Spinal cord (tissue), 10 donors: ENCODE measurements at places on chromosomes 3 and 15.

DNA sequence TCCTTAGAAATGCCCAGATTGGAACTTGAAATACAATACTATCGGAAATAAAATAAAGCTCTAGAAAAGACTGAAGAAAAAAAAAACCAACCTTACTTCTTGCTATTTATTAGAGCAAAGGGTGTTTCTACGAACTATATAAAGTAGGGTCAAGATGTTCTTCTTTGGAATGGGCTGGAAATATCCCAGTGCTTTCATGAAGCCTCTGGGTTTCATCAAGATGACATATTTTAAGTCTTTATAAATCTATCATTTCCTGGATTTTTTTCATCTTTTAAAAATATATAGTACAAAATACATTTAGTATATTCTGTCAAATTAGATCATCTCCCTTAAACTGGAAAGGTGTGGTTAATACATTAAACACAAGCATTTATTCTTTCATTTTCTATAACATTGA is 978.8 kb downstream of the NAALADL2 start:
- no peak for DNase-seq

DNA sequence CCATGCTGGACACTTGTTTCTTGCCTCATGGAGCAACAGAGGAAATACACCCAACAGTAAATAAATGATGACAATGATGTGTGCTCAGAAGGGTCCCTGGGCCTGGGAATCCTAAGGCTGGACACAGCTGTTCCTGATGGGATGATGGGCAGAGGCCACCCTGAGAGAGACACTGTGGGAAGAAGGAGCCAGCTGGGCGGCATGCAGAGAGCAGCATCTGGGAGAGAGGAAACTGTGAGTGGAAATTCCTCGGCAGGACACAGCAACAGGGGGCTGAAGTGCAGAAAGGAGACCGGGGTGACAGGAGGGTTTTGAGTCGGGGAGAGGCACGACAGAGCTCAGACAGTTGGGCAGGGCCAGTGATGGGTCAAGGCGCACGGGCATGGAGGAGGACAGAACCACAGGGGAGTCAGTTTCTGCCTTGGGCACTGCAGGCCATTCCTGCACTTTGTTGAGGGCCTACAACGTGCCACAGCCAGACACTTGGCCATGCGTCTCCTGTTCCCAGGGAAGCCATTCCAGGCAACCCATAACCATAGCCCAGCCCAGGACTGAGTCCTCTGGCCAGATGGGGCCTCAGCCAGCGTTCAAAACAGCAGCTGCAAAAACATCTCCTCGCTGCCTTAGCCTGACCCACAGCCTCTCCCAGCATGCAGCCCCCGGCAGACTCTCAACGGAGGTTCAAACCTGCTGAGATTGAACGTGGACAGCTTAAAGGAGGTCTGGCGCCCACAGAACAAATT is 36.7 kb upstream of the SLC6A1 start:
- DNase-seq = no peak

DNA sequence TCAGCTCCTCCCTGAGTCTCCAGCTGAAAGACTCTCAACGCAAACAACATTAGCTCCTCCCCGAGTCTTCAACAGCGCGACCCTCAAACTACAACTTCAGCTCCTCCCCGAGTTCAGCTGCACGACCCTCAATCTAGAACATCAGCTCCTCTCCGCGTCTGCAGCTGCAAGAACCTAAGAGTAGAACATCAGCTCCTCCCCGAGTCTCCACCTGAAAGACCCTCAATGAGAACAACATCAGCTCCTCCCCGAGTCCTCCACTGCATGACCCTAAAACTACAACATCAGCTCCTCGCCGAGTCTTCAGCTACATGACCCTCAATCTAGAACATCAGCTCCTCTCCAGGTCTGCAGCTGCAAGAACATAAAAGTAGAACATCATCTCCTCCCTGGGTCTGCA is 78.3 kb downstream of the TFRC start:
- no peak for DNase-seq

GRCh38 chr3:58874795-58875194 is 175.0 kb downstream of the CFAP20DC start:
- no peak for DNase-seq

GRCh38 chr3:197137751-197138150 is 108.1 kb upstream of the MELTF start:
- DNase-seq = no peak

- DNase-seq = no peak
Measured at GRCh38 chr3:146037697-146038096, 123.3 kb downstream of the PLOD2 start.

DNA sequence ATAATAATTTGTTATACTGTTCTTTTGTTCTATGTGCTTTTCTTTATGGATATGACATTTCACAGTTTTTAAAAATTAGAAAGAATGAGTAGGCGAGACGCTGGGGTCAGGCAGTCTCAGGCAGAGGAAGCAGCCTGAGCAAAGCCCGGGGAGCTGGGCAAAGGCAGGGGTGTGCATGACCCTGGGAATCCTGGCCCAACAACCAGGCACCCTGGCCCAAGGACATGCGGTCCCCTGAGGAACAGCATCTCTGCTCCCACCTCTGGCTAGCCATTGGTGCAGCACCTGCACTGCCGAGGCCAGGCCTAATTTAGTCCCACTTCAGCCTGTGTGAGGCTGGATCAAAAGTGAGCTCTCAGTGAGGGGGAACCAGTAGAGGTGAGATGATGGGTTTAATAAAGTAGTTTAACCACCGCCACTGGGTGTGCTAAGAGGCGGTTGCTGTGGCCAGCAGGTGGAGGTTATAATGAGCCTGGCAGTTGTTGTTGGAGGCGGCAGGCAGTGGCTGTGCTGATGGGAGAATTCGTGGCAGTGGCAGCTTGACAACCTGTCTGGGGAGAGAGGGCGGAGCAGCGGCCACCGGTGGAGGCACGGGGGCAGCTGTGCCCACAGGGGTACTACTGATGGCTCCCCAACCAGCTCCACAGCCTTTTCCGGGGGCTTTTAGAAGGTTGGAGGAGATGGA is 41.5 kb downstream of the PRKCD start:
- no peak for DNase-seq

DNA sequence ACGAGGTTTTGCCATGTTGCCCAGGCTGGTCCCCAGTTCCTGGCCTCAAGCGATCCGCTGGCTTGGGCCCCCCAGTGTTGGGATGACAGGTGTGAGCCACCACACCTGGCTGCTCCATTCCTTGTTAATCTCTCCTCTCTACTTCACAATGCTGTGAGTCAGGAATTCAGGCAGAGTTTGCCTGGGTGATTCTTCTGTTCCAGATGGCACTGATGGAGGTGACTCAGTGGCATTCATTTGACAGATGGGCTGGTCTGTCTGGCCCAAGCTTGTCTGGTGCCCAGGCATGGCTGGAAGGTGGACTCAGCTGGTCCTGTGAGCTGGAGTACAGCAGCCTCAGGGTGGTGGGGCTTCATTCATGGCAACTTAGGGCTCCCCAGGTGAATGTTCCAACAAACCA is 43.2 kb downstream of the SLC6A20 start:
- no peak for DNase-seq

GRCh38 chr3:52574056-52574965 is 37.9 kb downstream of the UQCC5 start:
- DNase-seq = no peak

GRCh38 chr3:59791774-59792308 is 742.0 kb upstream of the CFAP20DC start:
- DNase-seq = no peak

DNA sequence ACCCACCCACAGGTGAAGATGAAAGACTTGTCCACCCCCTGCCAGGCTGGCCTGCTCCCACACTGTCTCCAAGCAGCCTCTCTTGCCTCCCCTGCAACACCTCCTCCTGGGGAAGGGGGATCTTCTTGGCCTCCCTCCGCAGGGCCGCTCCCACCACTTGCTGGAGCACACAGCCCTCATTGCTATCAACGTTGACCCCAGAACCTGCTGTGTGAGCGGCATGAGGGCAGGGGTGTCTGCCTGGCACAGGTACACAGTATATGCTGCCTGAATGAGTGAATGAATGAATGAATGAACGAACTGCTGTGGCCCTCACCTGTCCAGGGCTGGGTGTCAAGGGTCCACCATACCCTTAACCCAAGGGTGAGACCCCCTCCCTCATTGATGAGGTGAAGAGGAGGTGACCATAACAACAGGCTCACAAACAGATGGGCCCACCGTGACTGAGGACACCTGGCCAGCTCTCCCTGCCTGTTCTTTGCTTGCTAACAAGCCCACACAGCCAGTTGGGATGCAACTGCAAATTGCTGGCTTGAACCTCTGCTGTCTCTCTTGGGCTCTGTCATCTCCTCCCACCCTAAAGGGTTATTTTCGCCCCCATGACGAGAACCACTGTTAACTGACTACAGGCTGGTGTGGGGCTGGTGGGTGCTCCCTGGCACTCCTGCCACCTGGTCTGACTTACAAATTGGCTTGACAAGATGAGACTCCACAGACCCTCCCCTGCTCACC is 22.5 kb downstream of the SLC41A3 start:
- no peak for DNase-seq

DNA sequence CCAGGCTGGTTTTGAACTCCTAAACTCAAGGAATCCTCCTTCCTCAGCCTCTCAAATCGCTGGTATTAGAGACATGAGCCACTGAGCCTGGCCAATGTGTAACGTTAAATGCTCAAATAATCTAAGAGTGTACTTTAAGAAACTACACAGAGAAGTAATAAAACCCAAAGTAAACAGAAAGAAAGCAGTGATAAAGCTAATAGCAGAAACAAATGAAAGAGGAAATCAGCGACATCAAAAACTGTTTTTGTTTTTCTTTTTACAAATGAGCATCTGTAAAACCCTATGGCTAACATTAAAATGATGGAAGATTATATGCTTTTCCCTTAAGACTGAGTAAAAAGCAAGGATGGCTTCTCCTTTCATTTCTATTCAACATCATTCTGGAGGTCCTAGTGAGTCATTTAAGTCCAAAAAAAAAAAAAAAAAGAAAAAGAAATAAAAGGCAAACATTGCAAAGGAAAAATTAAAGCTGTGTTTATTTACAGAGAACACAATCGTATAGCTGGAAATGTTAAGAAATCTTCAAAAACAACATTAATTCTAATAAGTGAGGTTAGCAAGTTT is 36.8 kb upstream of the FNDC3B start:
- no peak for DNase-seq

GRCh38 chr15:31311735-31312619 is 14.7 kb upstream of the KLF13 start:
- DNase-seq = no peak

DNA sequence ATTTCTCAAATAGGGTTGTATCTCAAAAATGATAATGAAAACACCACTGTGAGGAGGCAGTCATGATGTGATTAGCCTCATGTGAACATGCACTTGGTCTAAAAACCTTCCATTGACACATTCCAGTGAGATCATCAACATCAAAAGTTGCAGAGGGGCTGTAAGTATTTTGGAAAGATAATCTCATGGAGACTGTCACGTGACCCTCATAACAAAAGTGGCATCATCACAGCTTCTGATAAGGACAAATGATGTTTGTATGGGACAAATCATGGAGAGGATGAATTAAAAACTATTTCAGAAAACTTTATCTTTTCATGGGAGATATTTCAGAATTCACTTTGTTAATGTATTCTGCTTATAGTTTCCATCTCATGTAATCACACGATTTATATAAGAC is 203.1 kb upstream of the NDN start:
- no peak for DNase-seq

GRCh38 chr15:38843051-38843501 is 278.5 kb upstream of the RASGRP1 start:
- no peak for DNase-seq

DNA sequence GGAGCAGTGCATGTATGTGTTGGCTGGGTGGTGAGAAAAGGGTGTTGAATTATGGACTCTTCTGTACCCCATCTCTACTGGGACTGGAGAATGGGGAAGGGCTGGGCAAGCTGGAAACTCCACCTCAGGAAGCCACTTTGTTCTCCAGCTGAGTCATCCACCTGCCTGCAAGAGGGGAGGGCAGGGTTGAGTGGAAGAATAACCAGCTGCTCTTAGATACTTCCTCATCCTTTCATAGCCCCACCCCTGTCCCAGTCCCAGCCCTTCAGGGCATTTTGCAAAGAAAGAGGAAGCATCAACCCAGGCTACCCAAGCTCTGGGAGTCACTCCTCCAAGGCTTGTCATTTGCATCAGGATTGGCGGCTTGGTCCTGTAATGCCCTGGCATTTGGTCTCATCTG is 33.1 kb downstream of the RAB11A start:
- no peak for DNase-seq

DNA sequence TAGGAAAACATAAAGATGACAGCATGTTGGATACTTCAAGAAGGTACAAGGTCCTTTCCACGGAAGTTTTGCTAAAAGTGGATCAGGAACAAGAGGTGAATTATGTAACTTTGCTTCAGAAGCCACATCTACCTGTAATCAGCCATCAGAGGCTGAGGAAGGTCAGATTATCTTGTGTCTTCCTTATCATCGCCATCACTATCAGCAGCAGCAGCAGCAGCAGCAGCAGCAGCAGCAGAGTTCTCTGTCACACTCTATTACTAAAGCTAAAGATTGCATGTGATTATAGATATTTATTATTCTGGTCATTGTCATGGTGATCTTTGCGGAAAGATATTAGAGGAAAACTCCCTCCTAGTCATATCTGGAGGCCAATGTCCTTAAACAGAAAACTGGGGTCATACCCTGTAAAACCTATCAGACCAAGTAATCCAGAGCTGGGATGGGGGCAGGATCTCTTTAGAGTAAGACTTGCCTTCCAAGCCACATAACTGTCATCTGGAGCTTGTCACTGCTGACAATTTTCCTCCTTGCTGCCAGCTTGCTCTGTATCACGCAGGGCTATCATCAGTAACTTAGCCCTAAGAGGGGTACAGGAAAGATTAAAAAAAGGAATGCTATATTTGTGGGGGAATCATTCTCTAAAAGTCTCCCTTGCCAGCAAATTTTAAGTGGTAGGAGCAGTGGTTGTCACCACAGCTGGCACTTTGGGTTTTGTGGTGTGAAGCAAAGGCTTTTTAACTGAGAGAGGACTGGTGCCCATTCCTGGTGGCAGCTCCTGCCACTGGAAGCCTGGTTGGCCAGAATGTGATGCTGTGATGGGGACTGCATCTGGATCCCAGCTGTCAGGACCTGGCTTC is 130.9 kb upstream of the RASGRP1 start:
- no peak for DNase-seq

DNA sequence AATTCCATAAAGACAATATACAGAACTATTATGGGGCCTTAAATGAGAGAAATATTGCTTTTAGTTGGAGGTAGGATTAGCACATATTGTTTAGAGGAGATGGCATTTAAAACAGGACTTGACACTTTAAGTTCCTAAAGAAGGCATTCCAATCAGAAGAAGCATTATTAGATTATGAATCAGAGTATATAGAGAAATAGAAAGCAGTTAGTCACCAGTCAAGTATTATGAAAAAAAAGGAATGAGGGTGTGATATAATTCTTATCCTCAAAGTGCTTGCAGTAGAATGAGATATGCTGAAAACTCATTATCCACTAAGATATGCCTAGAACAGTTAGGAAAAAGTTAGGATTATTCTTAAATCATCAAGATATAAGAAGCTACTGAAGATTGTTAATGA is 456.2 kb downstream of the ZNF385D start:
- DNase-seq = no peak
